ENCODE measurements at places on chromosomes 1 and 21. TPM values are rescaled to one million over a fixed set of nuclear protein-coding genes. Genes with fewer than 3 reads are reported as not detected.

DNA sequence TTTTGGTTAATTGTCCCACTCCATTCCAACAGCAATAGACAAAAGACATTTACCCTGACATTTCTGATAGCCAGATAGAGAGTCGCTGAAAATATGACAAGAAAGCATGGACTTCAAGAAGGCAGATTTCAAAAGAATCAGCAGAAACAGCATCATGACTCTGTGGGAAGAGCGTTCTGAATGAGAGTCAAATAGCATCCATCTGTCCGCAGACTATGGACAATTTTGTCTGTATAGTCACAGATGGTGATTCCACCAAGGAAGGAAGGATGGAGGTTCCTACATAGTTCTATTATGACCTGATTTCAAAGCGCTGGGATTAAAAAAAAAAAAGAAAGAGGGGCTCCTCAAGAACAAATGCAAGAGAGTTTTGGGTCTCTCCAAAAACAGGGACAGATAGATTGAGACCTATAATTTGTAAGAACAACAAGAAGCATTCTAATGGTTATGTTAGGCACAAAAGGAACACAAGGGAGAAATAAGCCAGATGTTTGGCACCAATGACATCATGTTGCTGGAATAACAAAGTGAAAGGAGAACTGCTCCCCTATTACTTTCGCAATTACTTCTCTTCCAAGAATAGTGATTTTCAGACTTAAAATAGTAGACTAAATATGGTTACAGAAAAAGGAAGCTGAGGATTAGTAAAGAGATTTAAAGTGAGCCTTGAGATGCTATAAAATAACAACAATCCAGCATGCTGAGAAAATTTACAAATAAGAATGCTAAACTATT, 28.5 kb downstream of the NIBAN1 start:
- peak overlapping the region; percentile 50 for H3K27ac ChIP-seq
- H3K4me3 ChIP-seq, result no peak overlapping the region
- H3K36me3 ChIP-seq, result no peaks in the 10 kb centered on the region
- no peaks in the 10 kb centered on the region for H3K4me1 ChIP-seq

RGS8 gene
- total RNA-seq, result not detected

CA6 gene
- not detected for total RNA-seq

DNA sequence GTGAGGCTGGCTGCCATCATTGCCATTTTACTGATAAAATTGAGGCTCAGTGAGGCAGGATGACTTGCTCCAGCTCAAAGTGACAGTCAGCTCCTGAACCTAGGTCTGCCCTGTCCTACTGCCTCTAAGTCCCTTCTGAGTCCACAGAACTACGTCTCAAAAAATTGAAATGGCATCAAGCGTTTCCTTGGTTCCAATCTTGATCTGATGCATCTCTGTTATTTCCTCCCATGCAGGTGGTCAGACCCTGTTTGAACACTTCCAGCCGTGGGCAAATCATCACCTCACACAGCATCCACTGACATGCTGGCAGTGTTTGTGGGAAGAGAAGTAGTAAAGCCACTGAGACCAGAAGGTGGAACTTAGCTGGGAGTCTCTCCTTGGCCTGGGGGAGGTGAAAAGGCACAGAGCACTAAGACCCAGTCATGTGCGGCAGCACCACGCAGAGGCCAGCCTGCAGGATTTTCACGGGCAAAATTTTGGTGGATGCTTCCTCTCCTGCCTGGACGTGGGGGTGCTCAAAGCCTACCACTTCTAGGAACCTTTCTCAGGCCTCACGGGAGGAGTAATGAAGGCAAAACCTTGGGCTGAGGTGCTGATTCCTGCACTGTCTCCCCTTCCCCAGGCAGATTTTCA, 7.8 kb upstream of the CPLANE2 start:
- H3K4me3 ChIP-seq, result no peak overlapping the region
- DNase-seq, result no peak
- no peak overlapping the region for H3K27ac ChIP-seq
- H3K4me1 ChIP-seq, result peaks cover 29% of the 10 kb centered on the region
- H3K27me3 ChIP-seq, result no peaks in the 10 kb centered on the region

DNA sequence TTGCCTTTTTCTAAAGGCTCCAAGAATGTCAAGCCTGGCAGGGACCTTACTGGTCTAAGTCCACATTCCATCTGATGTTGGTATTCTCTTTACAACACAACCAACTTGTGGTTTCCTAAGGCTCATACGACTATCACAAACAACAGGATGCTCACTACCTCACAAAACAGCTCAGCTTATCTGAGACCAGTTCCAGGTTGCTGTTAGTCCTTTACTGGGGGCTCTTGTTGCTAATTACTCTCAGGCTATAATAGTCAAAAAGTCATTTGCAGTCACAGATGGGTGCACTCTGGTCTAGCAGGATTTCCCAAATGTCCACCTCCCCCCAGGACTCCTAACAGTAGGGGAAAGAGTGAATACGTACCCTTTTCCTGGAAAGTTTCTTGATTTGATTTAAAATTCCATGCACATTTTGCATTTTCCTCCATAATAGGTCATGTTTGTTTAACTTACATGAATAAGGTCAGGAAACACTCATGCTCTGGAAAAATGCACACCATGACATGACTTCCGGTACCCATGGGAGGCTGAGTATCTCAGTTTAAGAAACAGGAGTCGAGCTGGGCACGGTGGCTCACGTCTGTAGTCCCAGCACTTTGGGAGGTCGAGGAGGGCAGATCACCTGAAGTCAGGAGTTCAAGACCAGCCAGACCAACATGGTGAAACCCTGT, 16.0 kb downstream of the LCK start:
- DNase-seq, result no peak
- no peaks in the 10 kb centered on the region for H3K4me1 ChIP-seq
- H3K27ac ChIP-seq, result peak overlapping the region; percentile 4
- no peaks in the 10 kb centered on the region for H3K36me3 ChIP-seq
- H3K27me3 ChIP-seq, result no peaks in the 10 kb centered on the region

SLAMF8 gene
- total RNA-seq, result 3.1 TPM

AMY1A gene
- not detected for total RNA-seq

- DNase-seq, result peak; percentile 60
- peak within 1 kb of the TSS; percentile 84 for H3K27ac ChIP-seq
- H3K4me3 ChIP-seq, result peak within 1 kb of the TSS; percentile 50
Measured at GRCh38 chr1:183804916-183805841, at the start of gene RGL1. RGL1 (plus strand) TSS chr1:183805120; CDS start chr1:183805298, 178 bp downstream.

TIAM1 gene
- 4.9 TPM for total RNA-seq

- H3K4me3 ChIP-seq, result no peak overlapping the region
- no peaks in the 10 kb centered on the region for H3K36me3 ChIP-seq
- DNase-seq, result no peak
- no peaks in the 10 kb centered on the region for H3K27me3 ChIP-seq
- no peaks in the 10 kb centered on the region for H3K4me1 ChIP-seq
- H3K27ac ChIP-seq, result no peak overlapping the region
Measured at GRCh38 chr21:30988706-30989105, 49.6 kb downstream of the KRTAP19-8 start.

GRCh38 chr1:220918285-220918951, 39.2 kb downstream of the HLX start:
- H3K27me3 ChIP-seq, result no peaks in the 10 kb centered on the region
- H3K36me3 ChIP-seq, result no peaks in the 10 kb centered on the region
- no peaks in the 10 kb centered on the region for H3K4me1 ChIP-seq
- no peak overlapping the region for H3K27ac ChIP-seq
- H3K4me3 ChIP-seq, result no peak overlapping the region

CLCA1 gene
- 156 TPM for total RNA-seq

GBP1 gene
- total RNA-seq, result 15.4 TPM

DNA sequence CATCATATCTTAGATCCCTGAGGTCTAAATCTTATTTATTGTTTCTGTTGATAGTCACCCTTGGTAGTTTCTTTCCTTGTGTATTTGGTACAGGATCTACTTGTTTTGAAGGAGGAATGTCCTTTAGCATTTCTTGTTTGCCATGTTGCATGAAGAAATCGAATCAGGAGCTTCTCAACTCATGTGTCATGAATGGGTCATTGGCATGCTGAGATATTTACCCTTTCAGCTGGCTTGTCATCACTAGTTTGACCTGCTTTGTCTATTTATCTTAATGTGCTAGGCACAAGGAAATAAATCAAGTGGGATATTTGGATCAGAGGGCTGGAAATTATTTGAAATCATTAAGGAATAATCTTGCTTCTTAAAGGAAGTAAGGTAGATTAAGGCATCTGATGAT, 23.8 kb downstream of the THEM4 start:
- no peak overlapping the region for H3K27ac ChIP-seq
- H3K4me3 ChIP-seq, result no peak overlapping the region
- no peak for DNase-seq
- H3K27me3 ChIP-seq, result no peaks in the 10 kb centered on the region
- no peaks in the 10 kb centered on the region for H3K36me3 ChIP-seq

GRCh38 chr21:39669976-39670661, 57.4 kb downstream of the B3GALT5 start:
- peak; percentile 72 for DNase-seq
- H3K36me3 ChIP-seq, result no peaks in the 10 kb centered on the region
- H3K4me1 ChIP-seq, result peaks cover 24% of the 10 kb centered on the region
- no peak overlapping the region for H3K4me3 ChIP-seq
- H3K27me3 ChIP-seq, result no peaks in the 10 kb centered on the region

DNA sequence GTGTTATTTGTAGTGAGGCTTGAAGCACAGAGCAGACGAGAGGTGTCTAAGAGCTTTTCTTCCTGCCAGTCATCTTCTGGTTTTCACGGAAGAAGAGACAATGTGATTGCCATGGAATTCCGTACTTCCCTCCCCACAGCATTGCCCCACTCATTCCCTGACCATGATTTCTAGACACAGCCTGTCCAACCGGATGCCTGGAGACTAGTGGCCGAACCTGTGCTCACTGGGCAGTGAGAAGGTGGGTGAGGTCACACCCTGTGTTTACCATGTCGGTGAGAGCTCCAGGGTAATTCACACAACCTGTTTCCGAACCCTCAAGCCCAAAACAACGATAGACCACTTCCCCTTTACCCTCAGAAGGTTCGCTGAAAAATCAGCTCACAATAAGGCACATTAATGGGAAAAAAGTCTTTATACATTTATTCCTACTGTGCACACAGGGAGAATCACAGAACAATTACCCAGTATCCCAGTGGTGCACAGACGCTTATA, 271.9 kb upstream of the FMN2 start:
- no peaks in the 10 kb centered on the region for H3K36me3 ChIP-seq
- H3K27ac ChIP-seq, result no peak overlapping the region
- H3K4me1 ChIP-seq, result peaks cover 9% of the 10 kb centered on the region
- DNase-seq, result no peak
- H3K27me3 ChIP-seq, result no peaks in the 10 kb centered on the region

- peak; percentile 16 for DNase-seq
- H3K4me3 ChIP-seq, result peak overlapping the region; percentile 29
- no peaks in the 10 kb centered on the region for H3K4me1 ChIP-seq
- H3K36me3 ChIP-seq, result no peaks in the 10 kb centered on the region
Measured at GRCh38 chr21:35528116-35529042, 479.3 kb upstream of the RUNX1 start.

- H3K36me3 ChIP-seq, result no peaks in the 10 kb centered on the region
- H3K4me1 ChIP-seq, result peaks cover 11% of the 10 kb centered on the region
- no peak for DNase-seq
- H3K27ac ChIP-seq, result peak overlapping the region; percentile 85
Measured at GRCh38 chr1:115090186-115090490, 835 bp upstream of the TSPAN2 start.

MRPS6 gene
- total RNA-seq, result 41.3 TPM

- H3K36me3 ChIP-seq, result no peaks in the 10 kb centered on the region
- no peak for DNase-seq
- H3K4me3 ChIP-seq, result no peak overlapping the region
- no peak overlapping the region for H3K27ac ChIP-seq
Measured at GRCh38 chr1:54772951-54773350, 8.6 kb upstream of the PARS2 start.

GRCh38 chr1:180173952-180174351, 19.3 kb downstream of the QSOX1 start:
- H3K27ac ChIP-seq, result peak overlapping the region; percentile 44
- peaks cover 10% of the 10 kb centered on the region for H3K4me1 ChIP-seq
- no peaks in the 10 kb centered on the region for H3K27me3 ChIP-seq
- no peak overlapping the region for H3K4me3 ChIP-seq
- no peaks in the 10 kb centered on the region for H3K36me3 ChIP-seq
- DNase-seq, result peak; percentile 61

DNA sequence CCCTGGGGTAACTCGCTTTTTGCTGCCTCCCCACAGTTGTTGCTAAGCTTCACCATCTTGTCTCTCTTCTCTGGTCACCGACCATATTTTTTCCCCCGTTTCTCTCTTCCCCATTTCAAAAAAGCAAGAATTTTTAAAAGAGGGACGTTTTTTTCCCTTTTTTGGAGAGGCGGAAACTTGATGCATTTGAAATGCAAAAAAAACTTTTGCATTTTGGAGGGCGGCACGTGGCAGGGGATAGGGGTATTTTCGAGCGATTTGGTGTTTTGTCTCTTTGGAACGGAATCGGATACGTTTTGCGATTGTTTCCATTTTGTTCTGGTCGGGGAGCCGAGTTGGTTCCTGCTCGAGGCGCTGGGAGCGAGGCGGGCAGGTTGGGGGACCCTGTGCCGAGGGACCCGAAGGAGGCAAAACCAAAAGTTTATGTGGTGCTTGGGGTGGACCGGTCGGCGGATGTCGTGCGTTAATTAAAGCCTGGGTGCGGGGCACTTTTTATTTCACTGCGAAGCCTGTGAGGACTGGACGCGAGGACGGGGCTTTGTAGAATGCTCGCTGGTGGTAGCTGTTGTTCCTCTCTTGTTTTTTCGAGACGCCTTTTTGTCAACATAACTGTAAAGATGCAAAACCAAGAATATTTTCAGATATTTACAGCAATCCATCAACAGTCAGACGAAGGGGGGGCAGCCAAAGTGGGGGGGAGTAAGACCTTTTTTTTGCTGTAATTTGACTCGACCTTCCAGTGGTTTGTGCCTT, 884 bp downstream of the H3-3A start:
- peaks cover 17% of the 10 kb centered on the region for H3K36me3 ChIP-seq
- H3K4me3 ChIP-seq, result peak overlapping the region; percentile 84
- H3K4me1 ChIP-seq, result peaks cover 35% of the 10 kb centered on the region
- H3K27me3 ChIP-seq, result no peaks in the 10 kb centered on the region

DNA sequence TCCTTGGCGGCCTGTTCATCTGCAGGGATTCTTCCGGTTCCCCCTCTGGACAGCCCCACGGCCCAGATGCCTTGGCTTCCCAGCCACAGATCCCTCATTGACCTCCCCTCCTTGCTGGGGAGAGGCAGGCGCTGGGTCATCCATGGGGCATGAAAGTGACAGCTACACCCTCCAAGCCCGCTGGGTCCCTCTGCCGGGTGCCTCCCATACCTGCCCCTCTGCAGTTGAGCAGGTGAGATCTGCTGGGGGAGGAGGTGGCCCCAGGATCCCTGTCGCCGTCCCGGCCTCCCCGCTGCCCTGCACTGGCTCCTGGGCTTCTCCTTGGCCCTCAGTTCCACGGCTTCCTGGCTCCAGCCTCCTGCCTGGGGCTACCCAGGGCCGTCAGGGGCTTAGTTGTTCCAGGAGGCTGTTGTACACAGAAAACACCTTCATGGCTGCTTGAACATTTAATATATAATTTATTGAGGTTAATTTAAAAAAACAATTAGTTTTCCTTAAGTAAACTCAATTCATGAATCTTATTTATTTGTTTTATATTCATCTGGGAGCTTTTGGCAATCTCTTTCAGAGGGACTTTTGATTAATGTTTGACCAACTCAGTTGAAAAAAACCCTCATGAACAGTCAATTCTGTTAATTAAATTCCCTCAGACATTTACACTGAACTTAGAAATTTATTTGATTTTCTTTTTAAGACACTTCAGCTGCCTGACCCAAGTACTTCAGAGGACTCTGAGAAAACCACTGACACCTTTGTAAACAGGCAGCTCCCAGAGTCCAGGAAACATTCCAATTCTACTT, 67.6 kb upstream of the ABCG1 start:
- no peaks in the 10 kb centered on the region for H3K4me1 ChIP-seq
- no peaks in the 10 kb centered on the region for H3K36me3 ChIP-seq
- no peak overlapping the region for H3K4me3 ChIP-seq
- no peaks in the 10 kb centered on the region for H3K27me3 ChIP-seq
- no peak for DNase-seq
- no peak overlapping the region for H3K27ac ChIP-seq

GRCh38 chr1:10054465-10054864, 21.7 kb downstream of the UBE4B start:
- no peaks in the 10 kb centered on the region for H3K4me1 ChIP-seq
- H3K27ac ChIP-seq, result no peak overlapping the region
- no peaks in the 10 kb centered on the region for H3K27me3 ChIP-seq

All from transverse colon (tissue), 4 donors.